Midbrain (tissue), 1 donor: ENCODE measurements at places on chromosomes 7 and 10.
A peak's percentile ranks its signal among the peaks of the same experiment; 100 is the strongest.

- peak; percentile 84 for DNase-seq
Measured at GRCh38 chr10:101018600-101019439, 12.1 kb downstream of the PDZD7 start.

GRCh38 chr10:361203-362081 lies 226.2 kb downstream of the ZMYND11 start:
- DNase-seq: no peak

DNA sequence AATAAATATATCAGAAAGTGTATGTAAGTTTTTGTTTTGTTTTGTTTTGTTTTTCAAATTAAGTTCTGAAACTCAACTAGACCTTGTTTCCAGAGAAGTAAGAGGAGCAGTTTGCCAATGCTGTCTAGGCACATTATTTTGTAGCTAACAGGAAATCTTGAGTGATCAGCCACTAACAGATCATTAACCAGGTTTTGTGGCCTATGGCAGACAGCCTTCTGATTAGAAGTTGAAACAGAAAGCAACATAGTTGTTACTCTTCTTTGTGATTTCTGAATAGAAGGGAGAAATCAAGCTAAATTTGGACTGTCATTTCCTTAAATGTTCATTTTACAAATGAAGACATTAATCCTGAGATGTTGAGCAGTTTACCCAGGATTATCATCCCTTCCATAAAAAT lies 142.6 kb downstream of the PLXDC2 start:
- no peak for DNase-seq

GRCh38 chr7:138506764-138507163 lies 46.7 kb downstream of the TRIM24 start:
- no peak for DNase-seq

GRCh38 chr7:138352570-138353461 lies 107.2 kb upstream of the TRIM24 start:
- no peak for DNase-seq

GRCh38 chr10:22708772-22709171 lies 5.6 kb downstream of the PIP4K2A start:
- DNase-seq: no peak

DNA sequence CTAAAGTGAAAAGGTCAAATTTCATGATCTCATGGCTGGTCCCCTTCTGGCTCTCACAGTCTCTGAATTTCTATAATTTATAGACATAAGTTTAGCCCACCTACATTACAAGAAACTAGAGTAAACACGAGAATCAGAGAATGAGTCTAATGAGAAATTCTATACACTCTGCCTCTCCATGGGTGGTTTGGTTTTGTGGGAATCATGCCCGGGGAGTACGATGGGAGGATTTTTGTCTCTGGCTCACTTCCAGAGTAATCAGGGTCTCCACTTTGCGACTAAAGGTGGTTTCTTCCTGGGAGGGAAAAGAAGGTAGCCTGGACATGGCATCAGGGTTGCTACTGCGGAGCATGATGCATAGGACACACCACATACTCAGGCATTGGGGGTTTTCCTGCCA lies 69.7 kb downstream of the MRC1 start:
- no peak for DNase-seq

- no peak for DNase-seq
Measured at GRCh38 chr7:96747418-96747940, 37.8 kb upstream of the SEM1 start.

DNA sequence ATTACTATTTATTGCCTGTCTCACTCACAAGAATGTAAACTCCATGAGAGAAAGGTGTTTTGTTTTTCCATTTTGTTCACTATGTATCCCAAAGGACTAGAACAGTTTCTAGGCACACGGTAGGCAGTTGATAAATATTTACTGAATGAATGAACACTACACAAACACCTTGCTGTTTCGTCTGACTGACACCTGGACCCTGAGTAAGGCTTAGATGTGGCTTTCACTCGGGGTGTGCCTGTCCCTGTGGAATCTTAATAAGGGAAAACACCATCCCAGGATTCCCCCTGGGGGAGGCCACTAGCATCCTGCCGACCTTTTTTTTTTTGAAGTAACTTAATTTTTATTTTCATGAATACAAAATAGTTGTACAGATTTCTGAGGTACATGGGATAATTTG lies 66.6 kb upstream of the STEAP1B start:
- no peak for DNase-seq

- DNase-seq: no peak
Measured at GRCh38 chr10:110494532-110494931, 3.2 kb upstream of the DUSP5 start.

- DNase-seq: no peak
Measured at GRCh38 chr10:94324609-94325233, 38.0 kb downstream of the NOC3L start.

DNA sequence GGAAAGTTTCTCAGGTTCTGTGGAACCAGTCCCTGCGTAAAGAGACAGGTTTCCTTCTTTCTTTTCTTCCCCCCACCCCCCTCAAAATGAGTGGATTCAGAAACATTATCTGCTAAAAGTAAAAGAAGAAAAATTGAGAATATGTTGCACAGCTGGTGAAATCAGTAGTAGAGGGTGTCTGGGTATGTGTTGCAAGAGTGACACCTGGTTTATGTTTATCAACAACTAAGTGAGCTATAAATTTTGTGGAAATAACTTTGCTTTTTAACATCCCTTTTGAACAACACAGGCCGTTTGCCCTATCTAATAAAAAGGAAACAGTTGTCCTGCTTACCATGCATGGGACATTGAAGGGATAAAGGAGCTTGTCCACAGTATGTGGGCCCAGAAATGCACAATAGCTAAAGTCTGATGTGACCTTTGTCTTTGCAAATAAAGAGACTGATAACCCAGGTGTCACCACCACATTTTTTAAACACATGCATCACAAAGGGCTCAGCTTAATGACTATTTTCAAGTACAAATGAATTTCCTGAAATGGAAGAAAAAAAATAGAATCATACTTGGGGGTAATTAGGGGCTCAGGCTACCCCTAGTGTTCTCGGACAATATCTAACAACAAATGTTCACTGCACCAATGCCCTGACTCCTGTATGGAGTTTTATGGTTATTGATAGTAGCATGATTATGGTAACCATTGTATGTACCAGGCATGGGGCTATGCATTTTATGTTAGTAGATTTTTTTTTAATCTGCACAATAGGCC lies 221.7 kb upstream of the TCF7L2 start:
- DNase-seq: no peak

DNA sequence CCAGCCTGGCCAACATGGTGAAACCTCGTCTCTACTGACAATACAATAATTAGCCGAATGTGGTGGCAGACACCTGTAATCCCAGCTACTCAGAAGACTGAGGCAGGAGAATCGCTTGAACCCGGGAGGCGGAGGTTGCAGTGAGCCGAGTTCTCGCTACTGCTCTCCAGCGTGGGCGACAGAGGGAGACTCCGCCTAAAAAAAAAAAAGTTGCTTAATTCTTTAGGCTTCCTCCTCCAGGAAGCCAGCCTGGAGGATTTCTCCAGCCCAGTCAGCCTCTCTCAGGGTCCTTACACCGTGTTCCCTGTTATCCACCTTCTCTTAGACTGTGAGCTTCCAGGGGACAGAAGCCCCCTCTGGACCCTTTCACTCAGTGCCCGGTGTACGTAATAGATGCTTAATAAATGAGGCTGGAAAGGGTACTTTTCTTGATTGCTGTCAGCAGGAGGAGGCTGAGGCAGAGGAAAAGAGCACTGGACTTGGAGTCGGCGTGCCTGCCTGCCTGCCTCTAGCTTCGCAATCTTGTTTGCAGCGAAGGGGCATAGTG lies 16.4 kb upstream of the NODAL start:
- no peak for DNase-seq

DNA sequence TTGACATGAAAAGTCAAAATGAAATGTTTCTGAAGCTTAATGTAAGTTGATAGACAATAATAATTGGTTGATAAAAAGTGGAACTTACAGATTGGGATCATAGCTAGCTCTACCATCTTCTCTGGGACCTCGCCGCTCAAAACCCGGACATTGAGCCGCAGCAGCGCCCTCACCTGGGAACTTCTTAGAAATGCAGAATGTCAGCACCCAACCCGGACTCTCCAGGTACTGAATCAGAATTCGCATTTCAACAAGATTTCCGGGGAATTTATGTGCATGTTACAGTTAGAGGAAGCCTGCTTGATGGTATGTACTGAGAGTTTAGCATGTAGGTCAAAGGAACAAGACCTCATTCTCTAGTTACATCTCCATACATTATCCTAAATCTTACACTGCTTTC lies 36.7 kb upstream of the ABLIM1 start:
- no peak for DNase-seq

DNA sequence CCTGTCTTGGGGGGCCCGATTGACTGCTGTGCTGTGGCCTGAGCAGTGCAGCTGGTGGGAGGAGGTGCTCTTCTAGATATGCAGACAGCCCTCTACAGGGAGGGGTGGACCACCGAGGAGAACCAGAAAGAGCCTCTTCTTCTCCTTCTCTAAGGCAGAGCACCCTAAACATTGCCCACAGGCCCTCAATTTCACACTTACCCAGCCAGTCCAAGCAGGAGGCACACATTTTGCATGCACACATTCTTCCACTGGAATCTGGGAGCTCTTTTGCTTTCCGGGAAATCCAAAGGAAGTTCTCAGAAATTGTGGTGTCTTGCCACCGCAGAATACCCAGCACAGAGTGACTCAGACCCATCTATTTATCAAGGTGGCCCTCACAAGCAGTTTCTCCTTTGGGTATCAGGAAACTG lies 45.8 kb downstream of the EEPD1 start:
- no peak for DNase-seq

- DNase-seq: no peak
Measured at GRCh38 chr7:84949067-84949466, 237.8 kb downstream of the SEMA3D start.

GRCh38 chr10:93899109-93899508 lies 5.3 kb downstream of the SLC35G1 start:
- DNase-seq: no peak

- DNase-seq: peak; percentile 44
Measured at GRCh38 chr10:101840102-101840684, 3.4 kb downstream of the KCNIP2 start.

GRCh38 chr10:63553473-63553872 lies 32.3 kb downstream of the REEP3 start:
- no peak for DNase-seq

- DNase-seq: peak; percentile 83
Measured at GRCh38 chr7:135620980-135621850, 41.1 kb upstream of the STMP1 start.

GRCh38 chr10:14995964-14996565 lies 36.9 kb downstream of the MEIG1 start:
- no peak for DNase-seq

DNA sequence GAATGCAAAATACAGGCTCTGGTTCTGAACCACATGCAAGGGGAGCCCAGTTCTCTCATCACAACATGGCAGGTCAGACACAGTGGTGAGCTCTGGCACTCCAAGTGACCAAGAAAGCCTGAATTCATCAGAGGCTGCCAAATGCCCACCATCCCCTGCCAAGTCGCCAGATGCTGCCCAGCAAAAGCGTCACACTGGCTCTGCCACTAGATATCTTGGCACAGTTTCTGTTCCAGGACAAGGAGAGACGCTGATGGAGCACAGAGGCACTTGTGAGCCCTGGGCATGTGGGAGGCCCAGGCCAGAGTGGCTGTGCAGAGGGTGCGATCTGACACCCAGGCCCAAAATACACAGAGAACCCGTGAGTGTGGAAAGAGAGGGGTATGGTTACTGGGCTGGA lies 57.8 kb downstream of the GAD2 start:
- DNase-seq: peak; percentile 44

DNA sequence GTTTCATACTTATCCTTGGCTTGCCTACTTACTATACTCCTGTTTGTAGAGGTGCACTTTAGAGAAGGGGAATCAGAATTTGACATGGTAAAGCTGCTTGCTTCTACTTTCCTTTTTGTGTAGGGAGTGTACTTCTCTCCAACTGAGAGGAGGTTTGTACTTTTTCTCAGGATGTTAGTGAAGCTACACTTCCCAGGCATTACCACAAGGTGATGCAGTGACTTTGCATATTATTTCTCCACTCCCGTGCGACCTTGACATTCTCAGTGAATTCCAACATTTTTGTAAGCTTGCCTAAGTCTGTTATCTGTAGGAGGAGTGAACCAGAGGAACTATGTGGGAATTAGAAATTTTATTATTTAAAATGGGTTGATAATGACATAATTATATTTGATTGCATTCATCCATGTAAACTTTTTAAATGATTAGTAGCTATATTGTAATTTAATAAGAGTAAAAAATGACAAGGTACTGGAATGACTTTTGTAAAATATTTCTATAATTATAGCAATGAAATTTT lies 5.2 kb downstream of the TAX1BP1 start:
- no peak for DNase-seq

- DNase-seq: peak; percentile 21
Measured at GRCh38 chr7:30062587-30062986, 34.4 kb downstream of the PLEKHA8 start.

- no peak for DNase-seq
Measured at GRCh38 chr7:24227603-24228359, 56.2 kb upstream of the NPY start.

DNA sequence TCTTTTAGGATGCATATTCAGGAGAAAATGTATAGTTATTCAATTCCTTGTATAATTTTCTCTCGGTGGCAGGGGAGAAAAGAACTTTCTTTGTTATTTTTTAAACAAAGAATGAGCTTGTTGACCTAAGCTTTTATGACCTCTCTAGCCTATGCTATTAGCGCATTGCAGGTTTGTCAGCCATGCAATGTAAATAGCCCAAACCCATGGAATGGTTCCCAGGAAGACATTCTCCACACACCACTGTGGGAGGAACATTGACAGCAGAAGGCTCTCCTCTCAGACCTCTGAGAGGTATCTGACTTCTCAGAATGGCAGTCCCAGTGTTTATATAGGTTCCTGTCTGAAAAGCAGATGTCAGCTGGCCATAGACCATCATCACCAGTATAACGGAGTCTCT lies 19.6 kb upstream of the AGBL3 start:
- DNase-seq: no peak

DNA sequence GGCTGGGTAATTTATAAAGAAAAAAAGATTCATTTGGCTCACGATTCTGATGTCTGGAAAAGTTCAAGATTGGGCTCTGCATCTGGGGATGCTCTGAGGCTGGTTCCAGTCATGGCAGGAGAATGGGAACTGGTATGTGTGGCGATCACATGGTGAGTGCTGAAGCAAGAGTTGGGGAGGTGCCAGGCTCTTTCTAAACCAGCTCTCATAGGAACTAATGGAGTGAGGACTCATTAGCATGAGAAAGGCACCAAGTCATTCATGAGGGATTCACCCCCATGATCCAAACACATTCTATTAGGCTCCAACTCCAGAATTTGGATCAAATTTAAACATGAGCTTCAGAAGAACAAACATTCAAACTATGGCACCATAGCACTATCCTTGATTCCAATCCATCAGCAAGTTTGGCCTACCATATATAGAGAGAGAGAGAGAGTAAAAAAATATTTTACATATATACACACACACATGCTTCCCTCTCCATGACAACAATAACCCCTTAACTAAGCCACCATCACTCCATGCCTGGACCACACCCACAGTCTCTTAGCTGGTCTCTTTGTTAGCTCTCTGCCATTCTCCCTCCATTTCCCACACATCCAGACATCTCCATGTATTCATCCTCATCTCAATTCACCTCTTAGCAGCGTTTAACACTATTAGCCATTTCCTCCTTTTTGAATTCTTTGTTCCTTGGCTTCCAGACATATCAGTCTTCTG lies 57.9 kb downstream of the NPY start:
- DNase-seq: peak; percentile 10
